ENCODE measurements at places on chromosomes 6 and 20.
A peak's percentile ranks its signal among the peaks of the same experiment; 100 is the strongest.

GRCh38 chr6:11076540-11076939 is 17.1 kb upstream of the SMIM13 start:
- DNase-seq, result no peak

- no peak for DNase-seq
Measured at GRCh38 chr20:36684747-36685146, 38.8 kb upstream of the SLA2 start.

DNA sequence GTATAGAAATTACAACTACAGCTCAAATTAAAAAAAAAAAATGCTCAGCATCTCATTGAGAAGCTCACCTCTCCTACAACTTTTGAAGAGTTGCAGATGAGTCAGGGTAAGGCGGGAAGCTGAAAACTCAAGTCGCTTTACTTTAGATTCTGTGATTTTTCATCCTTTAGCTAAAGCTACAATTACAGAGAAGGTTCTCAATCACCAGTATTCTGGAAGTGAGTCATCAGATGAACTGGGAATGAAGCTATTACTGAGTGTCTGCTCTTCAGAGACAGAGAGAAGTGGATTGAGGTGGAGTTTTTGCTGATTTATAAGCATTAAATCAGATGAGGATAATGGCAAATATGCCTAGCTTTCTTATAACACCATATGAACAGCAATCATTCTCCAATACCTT is 91.9 kb downstream of the TFAP2A start:
- DNase-seq, result no peak

- no peak for DNase-seq
Measured at GRCh38 chr6:118889163-118889562, 4.8 kb upstream of the ASF1A start.

GRCh38 chr20:61560361-61560853 is 308.3 kb downstream of the CDH4 start:
- DNase-seq, result peak; percentile 2

GRCh38 chr6:26493258-26493657 is 6.8 kb upstream of the BTN1A1 start:
- peak; percentile 12 for DNase-seq

DNA sequence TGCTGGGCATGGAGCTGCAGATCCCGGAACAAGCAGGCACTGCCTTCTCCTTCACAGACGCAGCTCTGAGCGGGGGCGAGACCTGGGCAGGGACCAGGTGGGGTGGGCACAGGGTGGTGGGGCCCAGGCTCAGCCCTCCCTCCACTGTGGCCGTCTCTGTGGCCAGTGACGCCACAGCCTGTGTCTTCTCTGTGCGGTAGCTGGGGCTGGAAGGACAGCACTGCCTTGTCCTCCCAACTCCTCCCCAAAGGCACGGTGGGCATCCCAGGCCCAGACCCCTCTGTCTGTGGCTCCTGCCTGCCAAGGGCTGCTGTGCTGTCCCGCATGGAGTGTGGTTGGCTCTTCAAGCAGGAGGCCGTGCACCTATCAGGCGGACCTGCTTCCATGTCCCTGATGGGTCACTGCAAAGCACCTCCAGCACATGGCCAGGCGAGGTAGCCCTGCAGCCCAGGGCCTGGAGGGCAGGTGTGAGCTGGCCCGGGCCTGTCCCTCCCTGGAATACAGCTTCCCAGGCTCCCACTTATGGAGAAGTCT is 14.8 kb upstream of the TNFRSF6B start:
- DNase-seq, result no peak

DNA sequence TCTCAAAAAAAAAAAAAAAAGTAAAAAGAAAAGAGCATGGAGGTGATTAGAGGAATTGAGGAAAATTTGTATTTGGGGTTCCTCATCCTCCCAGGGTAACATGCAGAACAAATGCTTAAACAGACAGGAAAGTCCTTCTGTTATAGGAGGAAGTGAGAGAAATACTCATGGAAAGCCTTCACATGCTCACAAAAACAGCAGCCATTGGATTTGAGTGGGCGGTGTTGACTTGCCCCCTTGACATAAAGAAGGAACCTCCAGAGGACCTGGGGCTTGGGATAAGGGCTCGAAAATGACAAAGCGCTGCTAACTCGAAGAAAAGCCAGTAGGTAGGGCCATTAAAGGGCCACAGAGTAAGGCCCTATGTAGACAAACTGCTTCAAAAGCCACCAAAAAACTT is 17.5 kb upstream of the SAMHD1 start:
- DNase-seq, result no peak

DNA sequence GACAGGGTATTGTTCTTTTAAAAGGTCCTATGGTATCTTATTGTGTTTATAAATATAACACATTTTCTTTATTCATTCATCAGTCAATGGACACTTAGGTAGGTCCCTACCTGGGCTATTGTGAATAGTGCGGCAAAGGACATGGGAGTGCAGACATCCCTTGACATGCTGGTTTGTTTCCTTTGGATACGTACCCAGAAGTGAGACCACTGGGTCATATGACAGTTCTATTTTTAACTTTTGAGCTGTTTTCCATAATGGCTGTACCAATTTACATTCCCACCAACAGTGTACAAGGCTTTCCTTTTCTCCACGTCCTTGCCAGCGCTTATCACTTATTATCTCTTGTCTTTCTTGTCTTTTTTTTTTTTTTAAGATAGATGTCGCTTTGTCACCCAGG is 627.5 kb downstream of the PRKN start:
- no peak for DNase-seq

All from cardiac muscle cell (in vitro differentiated cells and primary cell).